IMR-90 (cell line): ENCODE measurements at places on chromosomes 6 and 20. TPM values are rescaled to one million over a fixed set of nuclear protein-coding genes. Genes with fewer than 3 reads are reported as not detected.

DNA sequence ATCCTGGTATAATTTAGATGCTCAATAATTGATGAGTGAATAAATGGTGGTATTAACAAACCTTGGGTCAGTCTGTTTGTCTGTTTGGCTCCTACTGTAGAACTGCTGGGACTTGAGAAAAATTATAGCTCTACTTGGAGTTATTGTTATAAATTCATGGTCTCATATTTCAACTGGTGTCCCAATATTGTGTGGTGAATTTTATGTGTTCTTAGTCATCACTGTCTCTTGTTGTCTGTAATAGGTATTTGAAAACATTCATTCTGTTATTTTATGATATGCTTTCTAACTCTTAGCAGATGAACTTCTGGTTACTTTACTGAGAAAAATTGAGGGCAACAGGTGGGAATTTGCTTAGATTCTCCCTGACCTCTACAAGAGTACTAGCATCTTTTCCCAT, 221.4 kb downstream of the CDKAL1 start:
- peak; percentile 28 for DNase-seq

DNA sequence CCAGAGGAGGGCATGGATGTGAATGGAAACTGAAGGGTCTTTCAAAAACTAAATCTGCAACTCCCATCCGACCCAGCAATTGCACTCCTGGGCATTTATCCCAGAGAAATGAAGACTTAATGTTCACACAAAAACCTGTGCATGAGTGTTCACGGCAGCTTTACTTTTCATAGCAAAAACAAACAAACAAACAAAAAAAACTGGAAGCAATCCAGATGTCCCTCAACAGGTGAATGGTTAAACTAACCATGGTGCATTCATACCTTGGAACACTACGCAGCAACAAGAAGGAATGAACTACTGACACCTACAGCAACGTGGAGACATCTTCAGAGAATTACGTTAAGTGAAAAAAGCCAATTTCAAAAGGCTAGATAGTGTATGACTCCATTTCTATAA, 32.2 kb downstream of the PMEPA1 start:
- DNase-seq, result no peak

DNA sequence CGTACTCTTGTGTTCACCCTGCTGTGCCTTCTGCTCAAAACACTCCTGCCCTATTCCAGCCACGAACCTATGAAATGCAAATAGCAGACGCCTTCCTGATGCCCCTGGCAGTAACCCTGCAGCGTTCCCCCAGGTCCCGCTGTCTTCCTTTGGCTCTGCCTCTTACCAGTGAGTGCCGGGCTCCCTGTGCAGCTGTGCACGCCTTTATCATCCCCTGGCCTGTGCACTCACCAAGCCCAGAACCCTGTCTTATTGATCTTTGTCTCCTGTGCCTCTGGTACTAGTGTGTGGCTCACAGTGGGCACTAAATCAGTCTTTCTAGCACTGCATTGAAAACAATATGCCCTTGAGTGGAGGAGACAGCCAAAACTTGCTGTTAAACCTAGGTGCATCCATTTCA, 19.7 kb downstream of the ZDHHC14 start:
- no peak for DNase-seq

- no peak for DNase-seq
Measured at GRCh38 chr6:96022225-96022624, 6.5 kb downstream of the FUT9 start.

DNA sequence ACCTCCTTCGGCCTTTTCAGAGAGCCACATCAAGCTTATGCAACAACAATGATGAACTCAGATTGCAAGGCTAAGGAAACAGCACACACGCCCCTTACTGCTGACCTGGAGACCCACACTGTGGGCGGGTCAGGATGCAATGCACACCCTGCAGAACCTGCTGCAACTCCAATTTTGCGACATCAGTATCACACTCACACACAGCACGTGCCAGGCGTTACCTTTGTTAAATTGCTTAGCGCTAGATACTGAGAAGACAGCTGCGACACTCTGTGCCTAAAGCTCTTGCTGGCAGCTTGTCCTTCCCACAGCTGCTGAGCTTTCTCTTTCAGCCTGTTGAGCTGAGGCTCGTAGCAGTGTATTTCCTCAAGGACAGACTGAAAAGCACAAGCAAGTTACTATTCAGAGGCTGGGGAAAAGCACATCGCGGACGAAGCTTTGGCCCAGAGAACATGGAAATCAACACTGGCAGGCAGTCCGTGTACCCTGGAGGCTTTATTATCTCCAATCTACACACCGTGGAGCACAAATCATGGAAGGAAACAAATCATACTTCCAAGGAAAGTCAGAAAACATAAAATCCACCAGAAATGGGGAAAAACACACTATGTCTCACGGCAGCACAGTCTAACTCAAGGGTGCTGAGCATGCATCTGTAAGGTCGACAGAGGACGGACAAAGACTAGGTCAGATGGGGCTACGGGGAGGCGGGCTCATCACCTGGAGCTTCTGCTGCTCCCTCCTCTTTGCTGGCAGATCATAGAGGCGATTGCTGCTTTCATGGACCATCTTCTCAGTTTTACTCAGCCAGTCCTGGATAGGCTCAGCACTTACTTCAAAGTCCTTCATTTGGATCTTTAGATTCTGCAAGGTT, 268.2 kb downstream of the SYNE1 start:
- DNase-seq, result peak; percentile 35

- DNase-seq, result no peak
Measured at GRCh38 chr6:42756722-42757121, 10.8 kb upstream of the TBCC start.

Gene RIN2
- 61.4 and 72.2 TPM in 2 replicates for total RNA-seq

Gene POM121L2
- not detected in 2 replicates for total RNA-seq

Gene CASS4
- 25.8 and 26.1 TPM in 2 replicates for total RNA-seq

Gene APOM
- 0.83 and 1.4 TPM in 2 replicates for total RNA-seq
